Stimulated activated CD8-positive, alpha-beta memory T cell treated with anti-CD3 and anti-CD28 coated beads, Interleukin-7, amount 100 ng/mL, for 1 hour (primary cell): ENCODE measurements at places on chromosomes 2 and 18.

DNA sequence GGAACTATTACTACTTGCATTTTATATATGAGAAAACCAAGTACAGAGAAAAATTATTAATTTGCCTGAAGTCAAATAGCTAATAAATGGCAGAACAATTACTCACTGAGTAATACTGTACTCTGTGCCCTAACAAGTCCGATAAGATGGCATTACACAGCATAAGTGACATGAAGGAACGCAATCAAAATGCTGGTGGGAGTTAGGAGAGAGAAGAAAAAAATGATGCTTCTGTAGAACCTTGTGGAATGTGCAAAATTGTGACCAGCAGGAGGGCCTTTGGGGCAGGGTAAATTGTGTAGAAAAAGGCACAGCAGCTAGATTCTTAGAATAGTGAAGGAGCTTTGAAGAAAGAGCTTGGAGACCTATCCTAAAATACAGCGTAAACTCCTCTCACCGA is 32.9 kb downstream of the EPHA4 start:
- DNase-seq = no peak

DNA sequence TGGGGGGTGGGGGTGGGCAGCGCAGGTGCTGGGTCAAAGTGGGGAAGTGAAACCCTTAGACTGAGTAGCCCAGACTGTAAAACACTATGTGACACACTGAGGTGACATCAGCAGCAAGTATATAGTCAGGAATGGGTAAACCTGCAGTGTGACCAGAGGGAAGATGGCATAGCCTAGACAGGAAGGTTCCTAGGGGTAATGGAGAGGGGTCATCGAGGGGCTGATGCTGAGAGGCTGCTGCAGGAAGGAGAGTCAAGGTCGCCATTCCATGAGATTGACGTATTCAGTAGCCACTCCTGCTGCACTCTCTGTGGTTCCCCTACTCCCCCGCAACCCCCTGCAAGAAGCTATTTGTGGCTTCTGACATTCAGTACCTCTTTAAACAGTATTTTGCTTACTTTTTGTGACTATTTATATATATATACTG is 111.7 kb downstream of the CHST9 start:
- DNase-seq = no peak

DNA sequence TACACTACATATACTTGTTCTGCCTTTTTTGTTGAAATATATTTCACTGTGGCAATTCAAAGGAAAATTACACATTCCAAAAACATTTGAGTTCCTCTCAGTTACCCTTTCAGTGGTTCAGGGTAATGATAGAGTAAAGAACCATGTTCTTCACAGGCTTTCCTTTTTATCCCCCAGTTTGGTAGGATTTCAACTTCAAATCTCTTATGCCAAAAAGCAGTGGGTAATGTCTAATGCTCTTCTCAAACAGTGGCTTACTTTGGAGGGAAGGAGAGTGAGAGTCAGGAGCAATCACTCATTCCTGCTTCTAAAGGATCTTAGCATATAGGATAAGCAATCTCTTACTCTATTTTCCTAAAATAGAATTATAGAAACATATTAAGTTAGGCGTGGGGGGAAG is 290.6 kb downstream of the ZEB2 start:
- no peak for DNase-seq

DNA sequence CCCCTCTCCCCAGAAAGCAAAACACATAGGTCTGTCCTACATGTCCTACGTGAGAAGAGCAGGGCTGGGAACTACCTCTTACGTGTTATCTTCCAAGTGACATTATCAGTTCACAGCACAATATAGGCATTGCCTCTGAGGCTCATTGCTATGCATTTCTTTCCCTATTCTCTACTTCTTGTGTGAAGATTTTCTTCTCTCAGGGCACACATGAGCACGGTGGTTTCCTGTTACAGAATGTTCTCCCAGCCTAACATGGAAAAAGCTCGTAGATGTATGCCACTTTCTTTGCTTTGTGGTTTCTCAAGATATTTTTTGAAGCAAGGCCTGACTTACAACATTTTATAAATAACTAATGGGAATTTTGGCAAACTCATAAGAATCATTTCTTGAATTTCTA is 19.4 kb upstream of the DSC3 start:
- no peak for DNase-seq

DNA sequence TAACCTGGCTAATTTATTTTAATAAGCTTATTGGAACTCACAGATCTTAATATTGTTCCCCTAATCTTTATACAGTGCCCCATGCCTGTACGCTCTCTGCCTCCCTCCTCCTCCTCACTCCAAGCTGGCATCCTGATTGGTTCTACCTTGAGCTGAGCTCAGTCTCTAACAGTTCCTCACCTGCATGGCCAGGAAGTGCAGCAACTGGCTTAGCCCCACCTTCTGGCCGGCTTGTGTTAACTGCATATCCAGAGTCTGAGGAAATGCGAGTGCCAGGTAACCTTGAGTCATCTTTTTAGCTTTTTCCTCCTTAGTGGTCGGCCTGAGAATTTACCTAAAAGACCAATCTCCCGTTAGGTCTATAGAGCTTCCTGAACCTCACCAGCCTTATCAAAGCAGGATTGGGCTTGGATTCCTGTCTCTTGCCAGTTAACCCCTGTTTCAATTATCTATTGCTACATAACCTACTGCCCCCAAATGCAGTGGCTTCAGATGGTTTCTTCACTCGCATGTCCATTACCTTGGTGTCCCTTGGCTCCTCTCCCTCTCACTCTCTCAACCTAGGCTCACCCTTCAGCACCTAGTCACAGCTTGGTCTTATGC is 89.5 kb upstream of the STK39 start:
- no peak for DNase-seq

DNA sequence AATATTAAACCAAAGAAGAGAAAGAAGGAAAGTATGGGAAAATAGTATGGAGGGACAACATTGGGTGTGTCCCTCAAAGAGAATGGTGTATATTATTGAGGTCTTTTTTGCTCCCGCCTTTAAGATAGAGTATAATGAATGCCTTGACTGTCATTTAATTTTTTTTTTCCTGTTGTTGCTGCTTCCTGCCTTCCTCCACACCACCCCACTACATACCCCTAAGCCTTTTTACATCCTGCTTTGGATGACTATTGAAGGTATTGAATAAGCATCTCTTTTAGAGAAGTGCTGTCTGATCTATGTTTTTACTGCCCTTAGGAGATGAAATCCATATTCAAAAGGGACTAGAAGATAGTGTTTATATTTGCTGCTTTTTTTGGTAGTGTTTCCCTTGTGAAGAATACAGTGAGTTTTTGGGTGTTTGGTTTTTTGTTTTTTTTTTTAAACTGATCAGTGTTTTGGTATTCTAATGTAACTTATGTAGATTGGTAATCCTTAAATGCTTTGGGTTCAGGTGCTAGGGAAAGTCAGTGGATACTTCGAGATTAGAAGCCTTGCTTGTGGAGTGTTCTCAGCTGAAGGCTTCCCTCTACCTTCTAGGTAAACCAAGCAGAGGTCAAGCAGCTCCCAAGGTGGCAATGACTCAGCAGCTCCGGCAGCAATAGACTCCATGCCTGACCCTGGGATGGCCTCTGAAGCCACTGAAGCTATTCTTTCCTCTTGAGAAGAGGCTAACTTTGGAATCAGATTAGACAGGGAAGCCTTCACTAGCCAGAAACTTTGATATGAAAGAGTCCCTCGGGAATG is 5.0 kb downstream of the FZD7 start:
- DNase-seq = no peak

DNA sequence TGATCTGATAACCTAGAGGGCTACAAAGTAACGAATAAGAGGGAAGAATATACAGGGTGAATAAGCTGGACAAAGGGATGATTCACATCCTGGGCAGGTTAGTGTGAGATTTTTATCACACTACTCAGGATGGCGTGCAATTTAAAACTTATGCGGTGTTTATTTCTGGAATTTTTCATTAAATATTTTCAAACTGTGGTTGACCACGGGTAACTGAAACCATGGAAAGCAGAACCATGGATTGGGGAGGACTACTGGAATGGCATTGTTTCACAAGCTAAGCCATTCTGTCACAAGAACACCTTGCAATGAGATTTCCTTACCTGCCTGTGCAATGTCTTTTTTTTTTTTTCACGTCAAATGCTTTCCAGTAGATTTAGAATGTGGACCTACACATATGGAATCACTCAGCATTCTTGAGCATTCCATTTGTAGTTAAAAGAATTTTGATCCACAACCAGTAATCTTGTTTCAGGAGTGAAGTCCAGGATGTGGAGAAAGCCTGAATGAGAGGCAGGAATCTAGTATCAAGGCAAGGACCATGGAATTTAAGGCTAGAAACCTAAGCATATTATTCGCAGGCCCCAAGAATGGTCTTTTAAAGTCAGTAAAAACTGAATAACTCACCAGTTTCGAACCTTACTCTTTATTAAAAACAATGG is 8.0 kb upstream of the CDK15 start:
- no peak for DNase-seq

DNA sequence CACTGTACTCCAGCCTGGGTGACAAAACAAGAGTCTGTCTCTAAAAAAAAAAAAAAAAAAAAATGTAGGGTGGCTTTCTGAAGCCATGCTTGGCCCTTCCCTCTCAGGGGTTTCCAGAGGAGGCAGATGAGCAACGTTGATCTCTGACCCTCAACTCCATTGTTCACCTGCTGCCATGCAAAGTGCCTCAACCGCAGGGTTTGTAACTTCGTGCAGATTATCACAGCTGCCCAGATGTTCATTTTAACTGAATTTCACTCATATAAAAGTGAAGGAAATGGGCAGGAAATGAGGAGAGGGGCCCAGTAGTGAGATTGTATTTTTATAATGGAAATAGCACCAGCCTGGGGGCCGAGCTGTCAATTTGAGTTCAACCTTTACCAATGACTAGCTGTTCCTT is 14.9 kb upstream of the B3GNT2 start:
- no peak for DNase-seq

DNA sequence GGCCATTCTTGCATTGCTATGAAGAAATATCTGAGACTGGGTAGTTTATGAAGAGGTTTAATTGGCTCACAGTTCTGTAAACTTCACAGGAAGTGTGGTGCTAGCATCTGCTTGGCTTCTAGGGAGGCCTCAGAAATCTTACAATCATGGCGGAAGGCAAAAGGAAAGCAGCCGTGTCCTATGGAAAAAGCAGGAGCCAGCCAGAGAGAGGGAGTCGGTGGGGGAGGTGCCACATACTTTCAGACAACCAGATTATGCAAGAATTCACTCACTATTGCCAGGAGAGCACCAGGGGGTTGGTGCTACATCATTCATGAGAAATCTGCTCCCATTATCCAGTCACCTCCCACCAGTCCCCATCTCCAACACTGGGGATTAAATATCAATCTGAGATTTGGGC is 64.1 kb downstream of the CPS1 start:
- no peak for DNase-seq

GRCh38 chr18:68267583-68267982 is 447.3 kb downstream of the TMX3 start:
- no peak for DNase-seq

- no peak for DNase-seq
These were observed 7.2 kb upstream of the AFTPH start for GRCh38 chr2:64516651-64517510.

DNA sequence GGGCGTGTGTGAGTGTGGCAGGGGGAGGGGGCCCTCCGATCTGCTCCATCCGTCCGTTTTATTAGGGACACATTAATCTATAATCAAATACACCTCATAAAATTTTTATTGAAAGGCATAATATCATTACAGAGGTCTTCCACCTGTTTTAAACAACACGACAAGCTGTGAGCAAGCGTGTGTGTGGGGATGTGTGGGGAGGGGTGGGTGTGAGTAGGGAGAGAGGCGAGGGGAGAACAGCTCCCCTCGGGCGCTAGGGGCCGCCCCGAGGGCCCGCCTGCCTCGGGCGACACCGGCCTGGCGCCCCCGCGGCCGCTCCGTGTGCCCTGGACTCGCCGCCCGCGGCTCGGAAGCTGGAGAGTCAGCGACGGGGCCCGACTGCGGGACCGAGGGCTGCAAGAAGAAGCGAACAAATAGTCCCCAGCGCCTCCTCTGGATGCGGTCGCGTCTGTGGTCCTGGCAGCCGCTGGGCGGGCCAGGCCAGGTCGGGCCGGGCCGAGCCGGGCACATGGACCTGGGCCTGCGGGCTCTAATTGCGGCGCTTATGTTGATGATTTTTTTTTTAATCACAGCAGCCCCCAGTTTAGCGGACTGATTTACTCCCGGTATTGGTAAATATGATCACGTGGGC is 352 bp upstream of the HOXD9 start:
- DNase-seq = no peak

DNA sequence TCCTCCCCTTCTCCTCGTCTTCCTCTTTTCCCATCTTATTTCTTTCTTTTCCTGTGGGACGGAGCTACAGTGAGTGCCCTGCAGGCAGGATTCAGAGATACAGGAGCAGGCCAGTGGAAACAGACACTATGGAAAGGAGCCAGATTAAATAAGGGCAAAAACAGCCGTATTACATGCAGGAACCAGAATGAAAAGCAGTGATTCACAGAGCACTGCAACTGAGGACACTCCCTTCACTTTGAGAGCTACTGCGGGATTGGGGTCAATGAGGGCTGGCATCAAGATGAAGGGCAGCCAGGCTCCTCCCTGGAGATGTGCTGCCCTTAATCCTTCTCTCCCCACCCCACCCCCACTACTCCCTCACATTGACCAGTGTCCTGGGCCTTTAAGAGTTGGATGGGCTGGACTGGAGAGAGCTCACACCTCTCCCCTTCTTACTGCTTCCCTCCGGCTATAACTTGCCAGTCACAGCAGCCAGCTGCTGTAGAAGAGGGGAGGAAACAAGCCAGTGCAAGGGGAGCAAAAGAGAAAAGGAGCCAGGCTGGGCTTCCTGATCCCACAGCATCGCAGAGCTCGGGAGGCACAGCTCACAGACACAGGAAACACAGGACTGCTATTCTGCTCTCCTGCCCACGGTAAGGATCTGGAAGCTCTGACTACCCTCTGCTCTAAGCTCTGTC is at the start of gene PLCD4:
TSS of gene PLCD4 (plus strand) at position 464 of the 680 bp plus-strand sequence. CDS start 7,841 bp downstream, outside the sequence.
- DNase-seq = no peak

DNA sequence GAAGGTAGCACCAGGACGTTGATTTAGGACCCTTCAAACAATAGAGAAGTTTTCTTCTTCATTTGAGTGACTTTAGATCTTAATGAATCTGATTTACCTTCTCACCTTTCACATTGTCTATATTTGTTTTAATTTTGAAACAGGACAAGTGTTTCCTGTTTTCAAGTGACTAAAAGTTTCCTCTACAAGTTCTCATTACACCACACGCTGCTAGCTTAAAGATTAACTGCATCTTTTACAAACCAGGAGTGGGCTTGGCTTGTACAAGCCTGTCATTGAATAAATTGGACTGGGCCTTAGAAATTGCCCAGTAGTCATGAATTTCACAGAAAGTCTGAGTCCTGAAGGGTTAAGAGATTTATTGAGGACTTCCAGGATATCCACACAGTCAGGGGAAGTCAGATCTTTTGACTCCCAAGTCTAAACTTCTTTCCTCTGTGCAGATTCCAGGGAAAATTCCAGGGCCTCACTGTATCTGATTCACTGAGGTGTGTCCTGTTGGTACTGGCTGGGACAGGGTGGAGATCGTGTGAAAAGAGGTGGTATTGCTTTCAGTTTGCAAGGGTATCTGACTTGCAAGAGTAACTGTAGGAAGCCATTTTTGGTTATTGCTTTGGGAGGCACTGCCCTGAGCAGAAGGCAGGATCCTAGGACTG is 3.4 kb downstream of the SGPP2 start:
- DNase-seq = no peak
